T-helper 17 cell (primary cell): ENCODE measurements at places on chromosomes 11 and 22.

- DNase-seq, result no peak
These were observed 14.3 kb downstream of the TP53AIP1 start for GRCh38 chr11:128928400-128928799.

DNA sequence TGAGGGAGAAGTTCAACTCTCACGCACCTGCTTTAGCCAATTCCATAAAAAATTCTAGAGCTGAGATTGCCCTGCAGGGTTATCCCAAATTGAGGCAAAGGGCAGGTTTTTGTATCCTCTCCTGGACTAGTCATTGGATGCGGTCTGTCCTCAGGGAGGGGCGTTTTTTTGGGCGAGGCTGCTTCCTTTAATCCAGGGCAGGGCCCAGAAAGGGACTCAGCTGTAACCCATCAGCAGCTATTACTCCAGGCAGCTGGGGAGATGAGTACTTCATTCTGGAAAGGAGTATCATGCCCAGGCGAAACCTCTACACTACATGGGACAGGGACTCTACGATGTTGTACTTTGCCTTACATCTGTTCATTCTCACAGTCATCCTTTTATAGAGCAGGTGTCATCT is 103.3 kb downstream of the SCN3B start:
- no peak for DNase-seq

- no peak for DNase-seq
These were observed 6.4 kb downstream of the MUC5AC start for GRCh38 chr11:1163911-1164735.

DNA sequence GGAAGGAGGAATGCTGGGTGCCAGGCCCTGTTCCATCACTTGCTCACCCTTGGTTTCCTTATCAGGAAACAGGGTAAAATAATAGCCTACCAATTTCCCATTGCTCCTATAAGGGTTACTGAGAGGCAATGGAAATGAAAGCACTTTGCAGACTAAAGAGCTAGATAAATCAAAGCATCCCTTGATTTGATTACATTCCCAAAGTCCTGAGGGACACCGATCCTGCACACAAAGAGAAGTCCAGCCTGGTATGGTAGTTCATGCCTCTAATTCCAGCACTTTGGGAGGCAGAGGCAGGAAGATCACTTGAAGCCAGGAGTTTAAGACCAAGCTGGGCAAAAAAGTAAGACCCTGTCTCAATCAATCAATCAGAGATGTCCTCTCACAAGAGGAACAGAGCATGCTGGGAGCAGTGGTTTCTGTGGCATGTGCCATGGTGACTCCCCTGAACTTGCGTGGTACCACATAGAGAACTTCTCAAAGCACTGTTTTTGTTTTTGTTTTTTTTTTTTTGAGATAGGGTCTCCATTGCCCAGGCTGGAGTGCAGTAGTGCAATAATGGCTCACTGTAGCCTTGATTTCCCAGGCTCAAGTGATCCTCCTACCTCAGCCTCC is 10.7 kb downstream of the TBC1D10A start:
- no peak for DNase-seq

- DNase-seq, result no peak
These were observed 15.4 kb downstream of the GGA1 start for GRCh38 chr22:37624017-37624365.

DNA sequence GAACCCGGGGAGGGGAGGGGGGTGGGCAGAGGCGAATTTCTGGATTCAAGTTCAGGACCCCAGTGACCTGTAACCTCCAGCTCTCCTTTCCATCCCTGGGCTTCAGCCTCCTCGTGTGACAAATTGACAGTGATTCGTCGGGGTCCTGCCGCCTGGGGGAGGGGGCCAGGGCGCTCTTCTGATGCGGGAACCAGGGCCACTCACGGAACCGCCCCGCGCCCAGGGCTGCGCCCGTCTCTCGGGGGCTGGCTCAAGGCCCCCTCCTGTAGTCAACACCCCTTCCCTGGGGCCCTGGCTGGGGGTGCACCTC is 92.8 kb upstream of the ANO1 start:
- DNase-seq, result no peak

DNA sequence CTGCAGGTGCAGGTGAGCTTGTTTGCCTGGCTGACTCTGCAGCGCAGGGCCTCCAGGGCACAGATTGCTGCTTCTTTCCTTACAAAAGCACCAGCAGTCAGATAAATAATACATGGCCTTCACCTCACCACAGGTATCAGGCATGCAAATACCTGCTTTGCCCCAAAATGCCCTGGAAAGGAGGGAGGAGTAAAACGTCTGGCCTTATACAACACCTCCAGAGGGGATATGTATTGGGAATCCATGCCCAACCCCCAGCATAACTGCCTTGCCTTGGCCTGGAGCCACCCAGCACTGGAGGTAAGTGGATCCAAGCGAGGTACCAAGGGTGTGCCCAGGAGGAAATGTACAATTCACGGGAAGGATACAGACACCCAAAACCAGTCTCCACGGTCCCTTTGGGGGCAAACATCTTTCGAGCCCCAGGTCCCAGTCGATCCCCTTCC is 860 bp downstream of the TMEM184B start:
- DNase-seq, result no peak

GRCh38 chr11:57903441-57904123 is 120.1 kb upstream of the OR9Q1 start:
- DNase-seq, result no peak

DNA sequence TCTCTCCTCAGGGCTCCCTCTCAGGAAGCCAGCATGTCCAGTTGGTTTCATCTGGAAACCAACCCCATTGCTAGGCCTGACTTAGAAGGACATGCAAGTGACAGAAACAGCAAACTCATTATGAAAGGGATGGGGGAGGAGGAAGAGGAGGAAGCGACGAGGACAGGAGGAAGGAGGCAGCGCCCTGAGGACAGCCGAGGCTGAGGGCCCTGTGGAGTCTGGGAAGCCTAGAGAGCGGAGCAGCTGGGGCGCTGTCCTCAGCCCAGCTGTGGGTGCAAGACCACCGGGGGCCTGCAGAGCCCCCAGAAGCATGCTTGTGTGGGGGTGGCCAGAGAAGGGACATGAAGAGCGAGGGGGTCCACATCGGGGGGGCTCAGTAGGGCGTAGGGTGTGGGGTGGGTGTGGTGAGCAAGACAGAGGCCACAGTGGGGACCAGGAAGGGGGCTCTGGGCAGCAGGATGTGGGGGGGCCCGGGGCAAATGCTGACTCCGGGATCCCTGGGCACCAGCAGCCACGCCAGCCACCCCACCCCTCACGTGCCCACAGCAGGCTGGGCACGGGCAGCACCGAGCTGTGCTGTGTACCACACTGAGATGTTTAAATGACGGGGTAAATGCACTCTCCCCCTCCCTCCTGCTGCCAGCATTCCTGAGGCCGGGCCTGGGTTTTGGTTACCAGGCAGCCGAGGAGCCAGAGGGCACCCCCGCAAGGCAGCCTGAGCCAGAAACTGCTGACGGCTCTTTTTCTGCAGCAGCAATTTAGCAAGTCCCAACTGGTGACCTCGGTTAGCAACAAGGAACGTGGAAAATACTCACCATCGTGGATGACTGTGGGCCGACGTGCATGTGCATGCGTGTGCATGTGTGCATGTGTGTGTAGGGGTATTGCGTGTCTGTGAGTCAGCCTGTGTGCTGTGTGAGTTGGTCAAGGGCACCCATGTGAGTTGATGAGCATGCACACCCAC is 82.7 kb upstream of the LINC01488 start:
- DNase-seq, result no peak
